ENCODE measurements at places on chromosomes 3 and 15. TPM values are rescaled to one million over a fixed set of nuclear protein-coding genes. Genes with fewer than 3 reads are reported as not detected.

HEMK1 gene
- total RNA-seq, result 13.0 TPM

JAGN1 gene
- 72.9 TPM for total RNA-seq

GOLGA6A gene
- total RNA-seq, result 0.54 TPM

RHOV gene
- total RNA-seq, result 0.33 TPM

RASGRP1 gene
- total RNA-seq, result 0.11 TPM

NPAP1 gene
- total RNA-seq, result not detected

DNAH12 gene
- 0.11 TPM for total RNA-seq

THSD4 gene
- total RNA-seq, result 67.5 TPM

CIP2A gene
- total RNA-seq, result 9.0 TPM

GPR27 gene
- not detected for total RNA-seq

VWA5B2 gene
- not detected for total RNA-seq

CALML4 gene
- total RNA-seq, result 3.9 TPM

KIF23 gene
- total RNA-seq, result 24.0 TPM

ARGFX gene
- not detected for total RNA-seq

NIT2 gene
- 11.4 TPM for total RNA-seq

GLDN gene
- not detected for total RNA-seq

WDR72 gene
- total RNA-seq, result not detected

SPINK8 gene
- not detected for total RNA-seq

RYR3 gene
- total RNA-seq, result 2.4 TPM

PPM1M gene
- total RNA-seq, result 34.5 TPM

FOXL2 gene
- total RNA-seq, result 0.79 TPM

IL17RE gene
- total RNA-seq, result 50.6 TPM

DTX3L gene
- 9.8 TPM for total RNA-seq

LRRC2 gene
- total RNA-seq, result not detected

MOBP gene
- not detected for total RNA-seq

CLRN1 gene
- not detected for total RNA-seq

SLC30A4 gene
- 10.5 TPM for total RNA-seq

RTP1 gene
- not detected for total RNA-seq

CHRM5 gene
- under 0.01 TPM for total RNA-seq

GRIP2 gene
- total RNA-seq, result under 0.01 TPM

CACNA2D2 gene
- not detected for total RNA-seq

CHDH gene
- 0.76 TPM for total RNA-seq

TLR9 gene
- under 0.01 TPM for total RNA-seq

EPHA3 gene
- total RNA-seq, result 0.11 TPM

ATP8B4 gene
- total RNA-seq, result not detected

DCLK3 gene
- total RNA-seq, result not detected

CCR3 gene
- 0.33 TPM for total RNA-seq

FSD2 gene
- total RNA-seq, result not detected

CFAP92 gene
- total RNA-seq, result 0.39 TPM

TMC3 gene
- not detected for total RNA-seq

LHFPL4 gene
- total RNA-seq, result not detected

ZBTB11 gene
- 24.7 TPM for total RNA-seq

CACNA1D gene
- total RNA-seq, result not detected

ALDH1A3 gene
- 73.0 TPM for total RNA-seq

RAB43 gene
- total RNA-seq, result 16.1 TPM
